Stimulated activated effector memory CD8-positive, alpha-beta T cell treated with anti-CD3 and anti-CD28 coated beads, Interleukin-12 subunit alpha, Interleukin-12 subunit beta, amount 100 ng/mL, for 72 hours (primary cell): ENCODE measurements at places on chromosomes 4 and X.

DNA sequence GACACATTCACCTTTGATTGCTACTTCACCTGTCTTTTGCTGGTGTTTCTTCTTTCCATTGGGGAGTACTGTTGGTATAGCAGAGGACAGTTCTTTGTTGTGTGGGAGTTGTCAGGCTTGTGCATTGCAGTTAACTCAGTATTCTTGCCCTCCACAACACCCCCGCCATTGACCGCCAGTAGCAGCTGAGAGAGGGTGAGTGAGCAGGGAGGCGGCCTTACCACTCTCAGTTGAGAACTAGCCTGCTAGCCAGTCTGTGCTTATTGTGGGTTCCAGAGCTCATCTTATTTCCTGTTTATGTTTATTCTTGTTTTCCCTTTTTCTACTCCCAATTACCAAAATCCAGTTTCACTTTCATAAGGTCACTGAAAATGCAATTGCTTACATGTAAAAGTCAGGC, 52.2 kb downstream of the STIM2 start:
- no peak for DNase-seq

DNA sequence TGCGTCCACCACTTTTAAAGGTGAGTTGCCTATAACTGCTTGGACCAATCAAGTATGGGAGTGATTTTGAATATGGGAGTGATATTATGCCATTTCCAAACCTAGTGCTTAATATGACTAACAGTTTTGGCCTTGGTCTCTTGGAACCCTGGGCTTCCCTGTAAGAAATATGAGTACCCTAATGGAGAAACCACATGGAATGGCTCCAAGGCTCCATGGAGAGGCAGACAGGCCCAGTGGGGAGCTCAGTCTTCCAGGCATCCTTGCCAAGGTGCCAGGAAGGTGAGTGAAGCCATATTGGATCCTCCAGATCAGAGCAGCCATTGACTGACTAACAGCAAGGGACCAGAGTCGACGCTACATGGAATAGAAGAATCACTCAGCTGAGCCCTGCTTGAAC, 53.2 kb downstream of the MAML3 start:
- no peak for DNase-seq

DNA sequence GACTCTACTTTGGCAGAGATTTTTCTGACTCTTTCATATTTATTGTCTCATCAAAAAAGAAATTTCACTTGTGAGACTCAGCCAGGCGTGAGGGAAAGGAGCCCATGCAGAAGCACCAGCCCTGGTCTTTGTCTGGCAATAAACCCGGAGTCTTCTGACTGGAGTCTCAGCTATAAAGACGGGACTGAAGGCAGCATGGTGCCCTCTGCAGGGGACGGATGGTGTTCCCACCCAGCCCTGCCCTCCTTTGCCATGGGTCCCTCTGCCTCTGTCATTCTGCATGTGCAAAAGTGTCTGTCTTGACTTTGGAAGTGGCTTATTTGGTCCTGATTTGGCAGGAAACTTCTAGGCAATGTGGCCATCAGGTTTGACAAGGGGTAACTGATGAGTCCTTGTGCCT, 14.2 kb downstream of the ZNF185 start:
- no peak for DNase-seq

DNA sequence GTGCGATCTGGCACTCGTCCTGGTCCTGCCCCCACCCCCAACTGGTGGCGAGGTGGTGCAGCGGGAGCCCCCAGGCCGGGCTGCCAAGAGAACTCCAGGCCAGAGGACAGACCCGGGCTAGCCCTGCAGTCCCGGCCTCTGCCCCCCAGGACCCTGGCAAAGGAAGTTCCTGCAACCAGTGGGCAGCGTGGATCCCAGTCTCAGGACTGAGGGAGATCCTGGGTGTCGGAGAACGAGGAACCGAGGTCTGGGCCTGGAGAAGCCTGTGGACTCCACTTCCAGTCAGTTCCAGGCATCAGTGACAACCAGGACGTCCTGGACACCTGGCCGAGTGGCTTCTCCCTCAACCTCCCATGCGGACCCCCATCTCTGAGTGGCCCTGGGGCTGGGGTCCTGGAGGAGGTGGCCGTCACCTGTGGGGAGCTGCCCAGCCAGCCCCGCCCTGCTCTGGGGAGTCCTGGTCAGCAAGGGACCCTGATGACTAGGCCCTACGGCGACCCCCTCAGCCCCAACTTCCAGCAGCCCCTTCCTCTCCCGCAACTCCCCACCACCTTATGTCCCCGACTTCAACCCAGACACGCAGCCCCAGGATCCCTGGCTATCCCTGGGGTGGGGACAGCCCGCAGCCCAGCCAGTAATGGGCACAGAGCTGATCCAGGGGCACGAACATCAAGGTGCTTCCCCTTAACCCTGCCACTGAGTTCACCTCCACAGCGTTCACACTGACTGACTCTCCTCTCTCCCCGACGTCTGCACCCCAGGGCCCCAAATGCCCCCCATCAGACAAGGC, 53.7 kb upstream of the NKX1-1 start:
- no peak for DNase-seq

DNA sequence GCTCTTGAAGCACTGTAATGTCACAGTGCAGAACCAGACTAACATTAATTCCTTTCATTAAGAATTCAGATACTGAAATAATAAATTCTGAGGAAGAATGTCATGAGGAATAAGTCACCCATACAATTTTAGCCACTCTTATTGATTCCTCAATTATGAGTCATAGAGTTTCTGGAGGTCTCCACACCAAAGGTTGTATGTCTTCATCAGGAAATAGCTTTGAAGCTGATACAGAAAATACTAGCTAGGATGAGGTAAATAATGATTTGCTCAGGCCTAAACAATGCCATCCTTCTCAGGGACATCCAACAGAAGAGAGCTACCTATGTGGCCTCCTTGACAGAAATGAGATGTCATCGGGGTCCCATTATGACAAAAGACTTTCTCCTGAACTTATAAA, 238.8 kb downstream of the OR13H1 start:
- DNase-seq: no peak

DNA sequence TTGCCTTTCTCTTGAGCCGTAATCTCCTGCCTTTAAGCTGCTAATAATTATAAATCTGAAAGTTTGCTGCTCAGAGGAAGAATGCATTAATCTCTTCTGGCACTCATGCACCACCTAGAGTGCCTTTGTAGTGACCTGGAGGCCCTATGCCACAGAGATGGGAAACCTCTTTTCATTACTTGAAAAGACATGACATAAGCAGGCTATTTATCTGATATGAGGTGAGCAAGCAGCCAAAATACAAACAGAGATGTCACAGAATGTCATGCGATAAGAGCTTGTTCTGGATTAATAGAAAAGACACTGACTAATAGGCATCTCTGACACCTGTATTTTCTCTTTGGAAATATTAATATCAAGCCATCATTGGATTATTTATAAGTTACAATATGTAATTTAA, 42.3 kb downstream of the GABRB1 start:
- no peak for DNase-seq

- DNase-seq: no peak
Observed at GRCh38 chrX:16240231-16240905, 73.1 kb downstream of the MAGEB17 start.

DNA sequence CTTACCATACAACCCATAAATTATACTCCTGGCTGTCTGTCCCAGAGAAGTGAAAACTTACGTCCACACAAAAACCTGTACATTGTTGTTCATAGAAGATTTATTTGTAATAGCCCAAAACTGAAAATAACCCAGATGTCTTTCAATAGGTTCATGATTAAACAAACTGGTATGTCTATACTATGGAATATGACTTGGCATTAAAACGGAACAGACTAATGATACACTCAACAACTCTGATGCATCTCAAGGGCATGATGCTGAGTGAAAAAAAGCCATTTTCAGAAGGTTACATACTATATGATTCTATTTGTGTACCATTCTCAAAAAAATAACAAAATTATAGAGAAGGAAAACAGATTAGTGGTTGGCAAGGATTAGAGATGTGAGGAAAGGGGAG, 11.6 kb upstream of the MND1 start:
- DNase-seq: no peak

GRCh38 chrX:40971736-40972135, 113.5 kb upstream of the USP9X start:
- no peak for DNase-seq

GRCh38 chr4:66926687-66927086, 618.6 kb downstream of the CENPC start:
- no peak for DNase-seq

- DNase-seq: no peak
Observed at GRCh38 chr4:151784706-151785105, 23.9 kb upstream of the GATB start.

DNA sequence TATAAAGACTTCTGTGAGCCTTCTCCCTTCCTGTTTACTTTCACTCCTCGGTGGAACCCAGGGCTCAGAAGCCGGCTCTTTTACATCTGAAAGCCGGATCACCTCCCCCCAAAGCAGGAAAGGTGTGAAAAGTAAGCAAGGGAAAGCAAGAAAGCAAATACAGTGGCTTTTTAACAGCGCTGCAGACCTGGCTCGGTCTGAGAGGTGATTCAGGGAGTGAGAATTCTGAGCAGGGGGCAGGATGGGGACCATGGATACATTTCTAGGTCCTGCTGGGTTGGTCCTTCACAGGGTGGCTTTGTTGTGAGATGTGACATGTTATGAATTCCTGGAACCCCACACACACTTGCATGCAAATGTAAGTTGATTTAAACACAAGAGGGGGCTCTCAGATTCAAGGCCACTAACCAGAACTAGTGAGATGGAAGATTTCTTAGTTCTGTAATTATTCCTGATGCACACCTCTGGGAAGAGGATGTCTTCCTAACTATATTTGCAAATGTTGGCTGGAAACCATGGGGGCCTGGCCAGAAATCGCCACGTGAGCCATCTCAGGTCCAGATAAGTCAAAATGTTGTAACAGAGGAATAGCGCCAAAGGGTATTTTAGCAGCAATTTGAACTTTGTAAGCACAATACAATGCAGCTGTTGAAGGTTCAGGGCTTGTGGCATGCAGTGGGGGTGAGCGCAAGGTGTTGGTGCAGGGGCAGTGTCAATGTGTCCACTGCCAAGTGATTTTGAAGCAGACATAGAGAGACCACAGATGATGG, 670.1 kb upstream of the LCORL start:
- no peak for DNase-seq

DNA sequence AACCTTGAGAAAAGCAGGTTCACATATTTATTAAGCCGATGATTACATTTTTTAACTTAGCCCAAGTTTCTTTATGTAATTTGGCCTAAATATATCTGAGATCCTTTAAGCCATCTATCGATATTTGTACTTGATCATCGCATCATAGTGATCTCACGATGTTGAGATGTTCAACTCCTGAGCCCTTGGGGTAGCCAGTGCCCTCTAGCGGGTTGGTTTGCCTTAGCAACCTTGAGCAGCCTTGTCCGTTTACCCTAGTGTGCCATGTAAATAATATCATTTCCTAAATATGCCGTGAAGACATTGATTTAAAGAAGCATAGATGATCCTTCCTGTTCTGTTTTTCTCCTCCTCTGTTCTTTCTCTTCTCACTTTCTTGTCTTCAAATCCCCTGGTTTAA, 432.2 kb downstream of the RPA4 start:
- DNase-seq: no peak

DNA sequence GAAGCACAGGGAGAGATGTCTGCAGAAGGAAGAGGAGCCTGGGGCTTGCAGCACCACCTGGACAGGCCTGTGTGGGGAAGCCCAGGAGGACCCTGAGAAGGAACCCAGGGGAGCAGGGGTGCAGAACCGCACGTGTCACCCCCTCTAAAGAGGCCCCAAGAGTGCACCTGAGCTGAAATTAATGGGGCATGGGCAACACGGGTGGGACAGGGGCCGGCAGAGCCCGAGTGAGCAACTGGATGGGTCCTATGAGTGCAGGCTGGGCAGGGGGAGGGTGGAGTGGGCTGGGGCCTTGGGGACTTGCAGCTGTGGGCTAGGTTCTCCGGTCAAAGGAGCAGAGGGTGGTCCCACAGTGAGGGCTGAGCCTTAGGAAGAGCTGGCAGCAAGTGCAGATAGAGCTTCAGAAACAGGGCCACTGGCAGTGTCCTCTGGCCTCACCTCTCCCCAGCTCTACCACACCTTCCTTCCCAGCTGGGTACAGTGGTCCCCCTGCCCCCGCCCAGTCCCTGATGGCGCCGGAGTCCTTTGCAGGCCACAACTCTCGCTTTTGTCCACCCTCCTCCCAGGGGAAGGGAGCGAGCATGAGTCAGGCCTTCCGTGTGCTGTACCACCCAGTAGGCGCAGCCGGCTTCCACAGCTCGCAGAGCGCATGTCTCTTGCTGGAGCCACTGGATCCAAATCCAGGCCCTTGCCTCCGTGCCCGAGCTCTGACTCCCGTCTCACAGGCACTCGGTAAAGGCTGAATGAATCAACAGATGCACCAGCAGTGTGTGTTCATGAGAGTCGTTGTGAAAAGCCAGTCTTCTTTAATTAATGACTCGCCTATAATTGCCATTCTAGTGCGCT, 131.6 kb downstream of the HMX1 start:
- DNase-seq: no peak

DNA sequence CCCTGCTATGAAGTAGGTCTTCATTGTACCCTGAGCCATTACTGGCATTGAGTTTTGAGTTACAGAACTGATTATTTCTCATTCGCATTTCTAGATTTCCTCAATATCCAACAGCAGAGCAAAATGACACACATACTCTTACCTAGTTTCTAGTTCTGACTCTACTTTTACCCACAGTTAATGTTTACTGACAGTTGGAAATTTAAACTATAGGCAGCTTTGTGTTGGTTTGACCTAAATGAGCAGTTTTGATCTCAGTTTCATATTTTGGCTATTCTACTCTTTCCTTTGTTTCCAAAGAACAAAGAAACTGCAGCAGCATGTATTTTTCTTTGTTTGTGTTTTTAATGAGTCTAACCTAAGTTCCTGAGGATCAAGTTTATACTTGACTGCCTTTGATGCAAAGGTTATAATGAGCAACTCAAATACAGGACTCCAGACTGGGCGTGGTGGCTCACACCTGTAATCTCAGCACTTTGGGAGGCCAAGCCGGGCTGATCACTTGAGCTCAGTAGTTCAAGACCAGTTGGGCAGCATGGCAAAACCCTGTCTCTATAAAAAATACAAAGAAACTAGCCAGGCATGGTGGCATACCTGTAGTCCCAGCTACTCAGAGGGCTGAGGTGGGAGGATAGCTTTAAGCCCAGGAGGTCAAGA, 30.4 kb downstream of the TXK start:
- DNase-seq: no peak

DNA sequence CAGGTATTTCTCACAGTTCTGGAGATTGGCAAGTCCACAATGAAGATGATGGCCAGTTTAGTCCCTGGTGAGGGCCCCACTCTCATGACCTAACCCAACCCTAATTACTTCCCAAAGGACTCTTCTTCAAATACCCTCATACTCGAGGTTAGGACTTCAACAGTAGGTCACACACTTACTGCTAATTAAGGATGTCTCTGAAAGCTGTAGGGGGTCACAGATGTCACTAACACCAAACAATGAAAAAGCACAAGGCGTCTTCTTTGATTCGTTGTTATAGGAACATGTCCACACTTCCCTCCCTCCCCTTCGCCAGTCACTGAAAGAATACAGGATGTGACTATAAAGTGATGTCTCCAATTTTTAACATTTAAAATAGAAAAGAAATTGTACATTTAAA, 309.7 kb downstream of the PACRGL start:
- no peak for DNase-seq
